ENCODE measurements at places on chromosomes 5 and 9.
A peak's percentile ranks its signal among the peaks of the same experiment; 100 is the strongest.

- DNase-seq, result peak; percentile 95
Measured at GRCh38 chr5:142287096-142287972, 37.5 kb downstream of the SPRY4 start.

GRCh38 chr9:70539001-70539400 is 124.5 kb upstream of the KLF9 start:
- no peak for DNase-seq

- DNase-seq, result no peak
Measured at GRCh38 chr5:149745212-149745942, 15.3 kb downstream of the PPARGC1B start.

- DNase-seq, result no peak
Measured at GRCh38 chr5:140038373-140038957, 4.6 kb downstream of the NRG2 start.

DNA sequence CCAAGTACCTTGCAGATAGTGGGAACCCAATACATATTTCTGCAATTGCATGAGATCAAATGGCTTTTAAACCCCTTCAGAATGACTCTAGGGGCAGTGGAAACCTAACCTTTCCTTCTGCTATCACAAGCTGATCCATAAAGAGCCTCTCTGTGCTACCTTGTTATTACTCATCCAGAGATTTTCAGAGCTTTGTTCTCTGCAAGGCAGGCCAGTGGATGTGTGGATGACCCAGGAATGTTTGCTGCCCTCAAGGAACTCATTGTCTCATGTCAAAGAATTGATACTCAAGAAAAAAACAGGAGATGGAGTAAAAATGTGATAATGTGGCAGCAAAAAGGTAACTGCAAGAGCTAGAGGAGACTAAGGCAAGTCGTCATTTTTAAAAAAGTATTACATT is 164.1 kb downstream of the HMHB1 start:
- no peak for DNase-seq

- DNase-seq, result peak; percentile 95
Measured at GRCh38 chr5:76691467-76692273, 24.3 kb upstream of the F2R start.

DNA sequence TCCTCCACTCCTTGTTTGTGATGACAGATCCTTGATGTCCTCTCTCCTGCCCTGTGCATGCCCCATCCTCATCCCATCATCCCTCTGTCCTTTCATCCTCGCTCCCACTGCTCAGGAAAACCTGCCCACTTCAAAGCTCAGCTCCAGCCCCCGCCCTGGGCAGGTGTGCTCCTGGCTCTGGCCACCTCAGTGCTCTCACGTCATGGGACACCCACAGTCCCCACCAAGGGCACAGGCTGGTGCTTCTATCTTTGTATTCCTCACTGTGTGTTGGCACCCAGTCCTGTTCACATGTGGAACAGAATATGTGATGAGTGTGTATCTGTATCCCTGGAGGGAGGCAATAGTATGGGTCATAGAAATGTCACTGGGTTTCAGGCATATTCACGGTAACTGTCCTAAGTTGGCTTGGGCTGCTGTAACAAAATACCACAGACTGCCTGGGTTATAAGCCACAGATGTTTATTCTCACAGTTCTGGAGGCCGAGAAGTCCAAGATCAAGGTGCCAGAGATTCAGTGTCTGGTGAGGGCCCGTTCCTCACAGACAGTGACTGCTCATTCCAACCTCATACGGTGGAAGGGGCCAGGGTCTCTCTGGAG is 13.5 kb downstream of the GFPT2 start:
- no peak for DNase-seq

DNA sequence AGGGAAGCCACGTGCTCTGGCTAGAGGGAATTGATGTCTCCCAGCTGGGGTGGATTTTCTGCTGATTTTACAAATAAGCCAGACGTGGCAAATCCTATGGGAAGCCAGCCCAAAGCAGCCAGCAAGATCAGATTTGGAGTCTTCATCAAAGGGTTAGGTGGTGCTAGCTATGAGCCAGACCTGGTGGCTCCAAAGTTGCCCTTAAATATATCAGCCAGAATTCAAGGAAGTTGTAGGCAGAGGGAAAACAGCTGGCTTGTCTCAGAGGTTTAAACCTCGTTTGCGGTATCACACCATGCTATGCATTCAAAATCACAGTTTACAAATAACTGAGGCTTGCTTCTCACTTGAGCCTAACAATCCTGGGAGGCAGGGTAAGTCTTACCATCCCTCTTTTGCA is 313.2 kb downstream of the MLLT3 start:
- DNase-seq, result no peak

- no peak for DNase-seq
Measured at GRCh38 chr9:104778802-104779201, 14.9 kb downstream of the NIPSNAP3B start.

GRCh38 chr5:39794513-39795210 is 369.9 kb upstream of the DAB2 start:
- DNase-seq, result no peak

GRCh38 chr9:106019039-106019680 is 324.8 kb downstream of the TMEM38B start:
- DNase-seq, result no peak

GRCh38 chr9:121972501-121972981 is 120.6 kb downstream of the TTLL11 start:
- DNase-seq, result peak; percentile 90

GRCh38 chr9:123120131-123120530 is 86.7 kb downstream of the GPR21 start:
- no peak for DNase-seq

DNA sequence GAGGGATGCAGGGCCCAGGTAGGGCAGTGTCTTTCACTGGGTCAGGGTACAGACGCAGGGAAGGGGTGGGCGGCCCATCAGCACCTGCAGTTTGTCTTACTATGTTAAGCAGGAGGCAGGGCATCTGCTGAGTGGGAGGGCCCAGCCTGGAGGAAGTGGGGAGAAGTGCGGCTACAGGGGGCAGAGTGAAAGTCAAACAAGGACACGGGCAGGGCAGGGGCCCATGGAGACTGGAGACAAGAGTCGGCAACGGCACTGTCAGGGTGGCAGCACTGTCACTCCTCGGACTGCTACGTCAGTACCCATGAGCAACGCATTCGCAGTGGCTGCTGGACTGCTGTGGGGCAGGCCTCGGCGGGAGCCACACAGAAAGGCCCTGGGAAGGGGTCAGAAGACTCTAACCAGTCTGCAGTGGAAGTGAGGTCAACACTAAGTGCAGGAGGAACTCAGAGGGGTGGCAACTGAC is 19.7 kb downstream of the CAMSAP1 start:
- DNase-seq, result no peak

- DNase-seq, result no peak
Measured at GRCh38 chr5:101943784-101944183, 352.3 kb downstream of the SLCO4C1 start.

DNA sequence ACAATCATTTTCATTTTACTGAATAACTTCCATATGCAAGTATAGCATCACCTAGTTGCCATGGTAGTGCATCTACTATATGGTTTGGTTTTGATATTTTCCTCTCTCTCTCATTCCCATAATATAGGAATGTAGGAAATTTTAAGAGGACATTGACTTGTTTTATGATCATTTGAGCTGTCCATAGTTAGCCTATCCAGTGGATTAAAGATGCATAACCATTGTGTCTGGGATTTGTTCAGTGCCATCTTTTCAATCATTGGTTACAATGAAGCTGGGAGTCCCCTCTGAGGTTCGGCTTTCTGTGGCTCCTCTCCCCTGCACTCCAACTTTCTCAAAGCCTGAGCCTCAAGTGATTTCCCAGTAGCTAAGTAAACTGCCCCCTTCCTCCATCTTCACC is 458.5 kb downstream of the RAB3C start:
- no peak for DNase-seq

DNA sequence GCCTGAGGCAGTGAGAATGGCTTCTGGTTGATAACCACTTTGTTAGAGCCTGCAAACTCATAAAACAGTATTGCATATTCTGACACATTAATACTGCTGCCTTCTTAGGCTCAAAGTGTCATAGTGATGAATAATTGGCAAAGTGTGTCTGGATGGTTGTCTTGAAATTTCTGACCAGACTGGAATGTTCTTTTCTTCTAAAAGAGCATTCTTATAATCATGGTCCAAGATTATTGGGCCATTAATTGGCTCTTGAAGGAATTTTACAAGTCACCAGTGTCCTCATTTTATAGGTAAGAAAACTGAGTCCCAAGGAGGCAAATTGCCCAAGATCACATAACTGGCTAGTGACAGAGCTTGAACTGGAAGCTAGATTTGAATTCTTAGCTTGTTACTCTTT is 111.7 kb downstream of the PCSK1 start:
- DNase-seq, result no peak

- DNase-seq, result no peak
Measured at GRCh38 chr9:135139366-135139959, 52.0 kb downstream of the OLFM1 start.

DNA sequence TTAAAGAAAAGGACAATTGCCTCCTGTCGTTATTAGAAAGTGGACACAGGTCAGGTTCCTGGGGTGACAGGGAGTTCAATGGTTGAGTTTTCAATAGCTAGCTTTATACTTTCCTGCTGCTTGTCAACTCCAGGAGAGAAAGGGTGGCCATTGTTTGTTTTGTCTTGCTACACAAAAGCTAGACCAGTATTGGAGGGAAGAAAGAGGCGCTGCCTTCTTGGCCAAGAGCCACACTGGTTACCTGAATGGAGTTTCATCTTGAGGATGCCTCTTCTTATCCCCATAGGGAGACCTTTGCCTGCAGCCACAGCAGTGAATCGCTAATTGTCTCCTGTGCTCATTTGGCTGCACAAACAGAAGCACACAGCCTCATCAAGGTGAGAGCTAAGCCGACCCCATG is 279.4 kb upstream of the GRIA1 start:
- DNase-seq, result no peak

- DNase-seq, result no peak
Measured at GRCh38 chr5:76221311-76221710, 138.1 kb downstream of the SV2C start.

DNA sequence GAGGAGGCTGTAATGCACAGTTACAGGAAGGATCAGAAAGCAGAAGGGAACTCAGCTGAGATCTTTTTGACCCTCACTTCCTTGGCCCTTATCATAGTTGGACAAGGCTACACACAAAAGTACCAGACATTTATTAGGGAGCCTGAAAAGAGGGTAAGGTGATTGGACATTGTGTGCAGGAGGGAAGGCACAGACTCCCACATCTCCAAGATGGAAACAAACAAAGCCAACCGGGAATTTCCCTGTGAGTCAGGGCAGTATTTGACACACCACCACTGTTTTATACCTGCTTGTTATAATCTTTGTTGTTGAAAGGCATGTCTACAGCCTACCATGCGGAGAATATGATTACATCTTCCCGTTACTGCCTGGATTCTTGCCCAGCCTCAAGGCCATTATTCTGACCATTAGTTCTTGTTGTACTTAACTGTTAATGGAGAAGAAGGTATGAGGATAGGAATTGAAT is 3.0 kb upstream of the CCNG1 start:
- no peak for DNase-seq

DNA sequence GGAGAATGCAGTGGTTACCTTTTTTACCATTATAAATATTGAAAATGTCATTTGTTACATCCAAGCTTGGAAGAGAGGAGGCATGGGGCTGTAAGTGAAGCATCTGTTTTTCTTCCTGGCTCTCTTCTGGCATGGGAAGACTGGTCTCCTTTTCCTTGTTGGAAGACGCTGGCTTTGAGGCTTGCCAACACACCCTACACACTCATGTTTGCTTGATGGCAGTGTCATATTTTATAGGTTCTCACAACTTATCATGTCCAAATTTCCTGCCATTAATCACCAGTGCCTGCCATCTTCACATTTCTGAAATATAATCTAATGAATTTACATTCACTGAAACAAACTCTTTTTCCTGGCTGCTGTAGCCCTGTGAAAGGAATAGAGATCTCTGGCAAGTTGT is 252.9 kb downstream of the MAN2A1 start:
- DNase-seq, result no peak

DNA sequence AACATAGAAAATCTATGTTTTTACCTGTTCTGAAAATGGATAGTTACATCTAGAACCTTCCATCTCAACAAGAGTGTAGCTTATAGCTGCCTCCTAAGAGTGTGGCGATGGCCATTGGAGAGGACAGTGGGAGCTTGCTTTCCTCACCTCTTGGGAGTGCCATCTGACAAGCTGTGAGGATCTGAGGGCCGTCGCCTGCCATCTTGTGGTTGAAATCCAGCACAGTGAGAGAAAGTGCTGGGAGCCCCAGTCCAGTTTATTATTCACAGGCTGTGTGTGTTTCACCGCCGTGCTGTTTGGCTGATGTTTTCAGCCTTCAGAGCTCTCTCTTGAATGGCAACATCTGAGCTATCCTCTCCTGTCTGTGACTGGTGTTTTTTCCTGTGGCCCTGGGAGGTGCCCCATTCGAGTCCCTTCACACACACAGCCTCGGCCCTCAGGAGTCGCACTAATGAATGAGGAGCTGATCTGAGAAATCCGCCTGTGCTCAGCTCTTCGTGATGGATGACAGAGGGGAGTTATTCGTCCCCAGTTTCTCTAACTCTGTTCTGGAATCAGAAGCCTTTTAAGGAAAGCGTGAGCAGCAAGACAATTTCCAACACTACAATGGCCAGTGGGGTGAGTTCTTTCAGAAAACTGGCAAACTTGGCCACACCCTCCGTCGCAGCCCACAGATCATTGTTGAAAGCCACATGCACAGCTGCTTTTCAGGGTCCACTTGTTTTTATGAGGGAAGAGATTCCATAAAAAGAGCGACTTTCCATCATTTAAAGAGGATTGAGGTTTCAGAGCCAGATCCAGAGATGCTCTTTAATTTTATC is 170.3 kb downstream of the PDZD2 start:
- peak; percentile 61 for DNase-seq

- no peak for DNase-seq
Measured at GRCh38 chr5:14465116-14465515, 116.5 kb upstream of the OTULINL start.

DNA sequence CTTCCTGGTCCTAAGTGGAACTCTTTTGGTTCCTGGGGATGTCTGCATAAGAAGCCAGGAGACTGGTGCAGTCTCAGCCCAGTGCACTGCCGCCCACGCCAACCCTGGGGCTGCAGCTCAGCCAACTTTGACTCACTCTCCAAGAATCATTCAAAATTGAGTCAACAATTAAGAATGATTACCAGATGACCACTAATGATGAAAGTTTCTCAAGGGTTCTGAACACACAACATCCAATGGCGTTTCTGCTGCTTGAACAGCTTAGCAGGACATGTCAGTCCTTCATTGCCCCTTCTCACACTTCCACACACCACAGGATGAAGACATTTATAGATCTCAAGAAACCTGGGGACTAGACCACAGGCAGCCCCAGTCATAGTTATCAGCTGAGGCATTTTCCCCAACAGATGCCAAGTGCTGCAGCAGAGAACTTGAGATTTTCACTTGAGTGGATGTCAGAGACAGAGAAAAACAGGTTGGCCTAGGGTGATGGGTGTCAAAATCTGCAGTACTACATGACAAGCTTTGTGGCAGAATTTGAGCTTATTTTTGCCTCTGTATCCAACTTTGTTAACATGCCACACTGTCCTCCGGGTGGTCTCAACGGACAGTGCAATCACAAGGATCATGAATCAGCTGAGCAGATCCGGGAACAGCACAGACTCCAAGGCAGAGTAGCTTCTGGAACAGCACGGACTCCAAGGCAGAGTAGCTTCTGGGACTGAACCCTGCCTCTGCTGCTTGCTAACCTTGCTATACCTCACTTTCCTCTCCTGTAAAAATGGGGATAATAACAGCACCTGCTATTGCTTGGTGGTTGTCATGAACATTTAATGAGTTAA is 356.1 kb downstream of the SPOCK1 start:
- DNase-seq, result no peak

Data from kidney capillary endothelial cell (primary cell).